ENCODE measurements at places on chromosomes 2 and 18. TPM values are rescaled to one million over a fixed set of nuclear protein-coding genes. Genes with fewer than 3 reads are reported as not detected.

DNA sequence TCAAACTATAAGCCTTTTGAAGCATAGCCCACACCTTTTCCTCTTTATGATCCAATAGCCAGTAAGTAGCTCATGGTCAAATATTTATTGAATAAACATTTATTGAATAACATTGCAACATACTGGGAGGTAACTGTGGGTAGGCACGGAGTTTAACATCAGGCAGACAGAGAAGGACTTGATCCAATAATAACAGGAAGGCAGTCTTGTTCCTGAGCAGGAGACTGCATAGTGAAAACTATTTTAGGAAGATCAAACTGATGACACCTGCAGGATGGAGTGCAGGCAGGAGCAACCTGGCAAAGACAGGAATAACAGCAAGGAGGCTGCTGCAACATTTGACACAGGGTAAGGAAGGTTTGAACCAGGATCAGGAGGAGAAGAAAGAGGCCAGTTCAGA lies 3.1 kb upstream of the DCTN1 start:
- H3K27ac ChIP-seq: no peak overlapping the region
- peaks cover 19% of the 10 kb centered on the region for H3K4me1 ChIP-seq
- no peak overlapping the region for H3K4me3 ChIP-seq
- DNase-seq: no peak
- no peaks in the 10 kb centered on the region for H3K27me3 ChIP-seq

- H3K4me3 ChIP-seq: peak overlapping the region; percentile 59
- no peak for DNase-seq
- H3K4me1 ChIP-seq: peaks cover 19% of the 10 kb centered on the region
- H3K27me3 ChIP-seq: peaks cover 79% of the 10 kb centered on the region
Measured at GRCh38 chr2:174325373-174326160, 9.2 kb upstream of the SP9 start.

Gene CNTNAP5
- not detected for total RNA-seq

DNA sequence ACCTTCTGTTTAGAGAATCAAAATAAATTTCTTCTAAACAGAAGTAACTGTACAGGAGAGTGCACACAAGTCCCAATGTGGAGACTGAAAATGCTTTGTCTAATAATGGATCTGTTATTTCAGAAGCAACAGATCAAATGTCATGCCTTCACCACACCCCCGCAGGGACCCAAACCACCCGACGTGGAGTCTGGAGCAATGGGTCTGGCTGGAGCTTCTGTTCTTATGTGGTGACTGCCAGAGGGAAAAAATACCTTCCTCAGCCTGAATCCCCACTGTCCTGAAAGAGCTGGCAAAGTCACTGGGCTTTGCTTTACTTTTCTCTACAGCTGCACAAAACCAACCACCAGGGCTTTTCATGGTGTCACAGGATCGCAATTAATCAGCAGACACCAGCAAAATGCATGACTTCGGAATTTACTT lies 119.0 kb upstream of the ZFP36L2 start:
- no peaks in the 10 kb centered on the region for H3K27me3 ChIP-seq
- DNase-seq: no peak
- no peak overlapping the region for H3K4me3 ChIP-seq
- no peak overlapping the region for H3K27ac ChIP-seq
- peaks cover 6% of the 10 kb centered on the region for H3K4me1 ChIP-seq
- no peaks in the 10 kb centered on the region for H3K36me3 ChIP-seq

GRCh38 chr2:127014630-127015029 lies 92.3 kb downstream of the BIN1 start:
- H3K27ac ChIP-seq: no peak overlapping the region
- H3K4me3 ChIP-seq: no peak overlapping the region
- no peak for DNase-seq
- no peaks in the 10 kb centered on the region for H3K4me1 ChIP-seq
- no peaks in the 10 kb centered on the region for H3K36me3 ChIP-seq

- H3K27me3 ChIP-seq: no peaks in the 10 kb centered on the region
- H3K4me3 ChIP-seq: no peak overlapping the region
- H3K27ac ChIP-seq: no peak overlapping the region
- peaks cover 16% of the 10 kb centered on the region for H3K36me3 ChIP-seq
- H3K4me1 ChIP-seq: peaks cover 6% of the 10 kb centered on the region
Measured at GRCh38 chr2:222912117-222912516, 51.3 kb downstream of the ACSL3 start.

Gene KLHL30
- total RNA-seq: not detected

GRCh38 chr2:126739141-126739540 lies 83.2 kb downstream of the GYPC start:
- DNase-seq: no peak
- H3K36me3 ChIP-seq: no peaks in the 10 kb centered on the region
- no peaks in the 10 kb centered on the region for H3K27me3 ChIP-seq
- peaks cover 3% of the 10 kb centered on the region for H3K4me1 ChIP-seq

Gene TMEM214
- 80.7 TPM for total RNA-seq

- peaks cover 10% of the 10 kb centered on the region for H3K4me1 ChIP-seq
- H3K27ac ChIP-seq: no peak overlapping the region
- no peak overlapping the region for H3K4me3 ChIP-seq
- DNase-seq: no peak
Measured at GRCh38 chr2:232522623-232523401, 2.6 kb downstream of the PRSS56 start.

Gene SH3RF3
- total RNA-seq: 0.23 TPM

Gene INSIG2
- total RNA-seq: 40.9 TPM

DNA sequence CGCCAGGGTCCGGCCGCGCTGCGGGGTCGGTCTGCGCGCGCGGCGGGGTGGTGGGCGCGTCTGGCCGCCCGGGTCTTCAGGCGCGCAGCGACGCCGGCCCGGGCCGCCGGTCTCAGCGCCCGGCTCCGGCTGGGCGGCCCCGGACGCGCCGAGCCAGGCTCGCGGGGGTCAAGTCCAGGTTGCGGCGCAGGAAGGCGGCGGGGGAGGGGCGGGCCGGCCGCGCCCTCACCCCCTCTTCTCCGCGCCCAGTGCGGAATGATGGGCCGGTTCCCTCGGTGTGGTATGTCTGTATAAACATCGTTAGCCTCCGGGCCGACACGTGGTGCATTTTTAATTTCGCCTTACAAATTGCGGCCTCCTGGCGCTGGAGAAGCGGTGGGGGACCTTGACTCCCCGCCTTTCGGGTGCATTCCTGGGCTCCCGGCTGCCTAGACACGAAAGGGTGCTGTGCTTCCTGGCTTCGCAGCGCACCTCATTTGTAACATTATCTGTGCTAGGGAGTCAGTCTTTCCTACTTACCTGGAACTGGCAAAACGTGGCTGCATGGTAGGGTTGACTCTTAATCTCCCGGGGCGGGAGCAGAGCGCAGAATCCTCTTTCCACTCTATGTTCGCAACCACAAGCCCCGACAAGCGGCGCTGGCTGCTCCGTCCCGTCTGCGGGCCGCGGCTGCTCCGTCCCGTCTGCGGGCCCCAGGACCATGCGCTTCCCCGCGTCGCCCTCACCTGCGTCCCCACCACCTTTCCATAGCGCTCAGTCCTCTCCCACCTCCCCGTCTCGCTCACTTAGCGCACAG lies 69.0 kb downstream of the CTAGE1 start:
- peak overlapping the region; percentile 24 for H3K4me3 ChIP-seq
- H3K4me1 ChIP-seq: peaks cover 26% of the 10 kb centered on the region
- peaks cover 40% of the 10 kb centered on the region for H3K27me3 ChIP-seq
- no peak for DNase-seq
